ENCODE measurements at places on chromosomes 2 and 18.

GRCh38 chr2:56084111-56084901 lies 99.5 kb upstream of the CCDC85A start:
- no peak for DNase-seq

GRCh38 chr18:80252136-80252535 lies 4.8 kb upstream of the PARD6G start:
- no peak for DNase-seq

DNA sequence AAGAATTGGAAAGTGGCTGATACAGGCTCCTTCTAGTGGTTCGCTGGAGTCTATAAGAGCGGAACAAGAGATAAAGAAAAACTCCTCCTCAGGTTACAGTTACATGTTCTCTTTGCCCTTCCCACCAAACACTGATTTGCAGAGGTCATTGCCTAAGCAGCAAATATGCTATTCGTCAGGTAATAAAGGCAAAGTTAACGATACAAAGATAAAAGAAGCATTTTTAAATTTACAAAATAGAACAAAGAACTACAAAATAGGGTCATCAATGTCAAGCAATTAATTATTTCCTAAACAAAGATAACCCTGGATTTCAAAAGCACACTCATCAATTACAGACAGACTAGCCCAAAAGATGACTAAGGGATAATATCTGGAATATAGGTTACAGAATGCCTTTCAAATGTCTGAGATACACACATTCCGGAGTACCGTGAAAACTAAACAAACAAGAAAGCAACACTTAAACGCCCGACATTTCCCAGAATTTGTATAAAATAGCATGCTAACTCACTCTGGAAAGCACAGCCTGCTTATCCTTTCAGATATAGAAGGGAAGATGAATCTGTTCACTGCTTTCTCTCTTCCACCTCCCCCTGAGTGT lies 186.4 kb downstream of the MREG start:
- DNase-seq = no peak

DNA sequence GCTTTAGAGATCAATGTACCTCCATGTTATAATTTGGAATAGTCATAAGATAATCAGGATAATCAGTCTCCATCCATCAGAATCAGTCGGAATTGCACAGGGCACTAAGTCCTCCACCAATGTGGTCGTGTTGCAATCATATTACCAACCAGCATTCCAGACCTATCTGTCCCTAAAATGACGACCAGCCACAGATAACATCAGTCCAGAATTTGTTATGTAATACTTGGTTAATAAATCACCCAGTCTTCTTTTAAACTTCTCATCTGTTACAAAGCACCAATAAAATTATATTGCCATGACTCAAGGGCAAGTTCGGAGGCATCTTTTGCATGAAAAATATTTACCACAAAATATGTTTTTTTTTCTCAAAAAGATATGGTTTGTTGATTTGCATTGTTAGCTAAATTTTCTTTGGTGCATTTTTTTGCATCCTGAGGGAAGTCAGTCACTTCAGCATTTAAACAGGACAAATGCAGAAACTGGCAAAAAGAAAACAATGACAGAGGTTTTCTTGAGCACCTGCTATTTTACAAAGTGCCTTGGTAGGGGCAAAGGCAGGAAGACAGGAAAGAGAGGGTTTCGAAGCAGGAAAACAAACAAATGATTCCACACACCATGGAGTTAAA lies 29.3 kb downstream of the PIEZO2 start:
- DNase-seq = no peak

DNA sequence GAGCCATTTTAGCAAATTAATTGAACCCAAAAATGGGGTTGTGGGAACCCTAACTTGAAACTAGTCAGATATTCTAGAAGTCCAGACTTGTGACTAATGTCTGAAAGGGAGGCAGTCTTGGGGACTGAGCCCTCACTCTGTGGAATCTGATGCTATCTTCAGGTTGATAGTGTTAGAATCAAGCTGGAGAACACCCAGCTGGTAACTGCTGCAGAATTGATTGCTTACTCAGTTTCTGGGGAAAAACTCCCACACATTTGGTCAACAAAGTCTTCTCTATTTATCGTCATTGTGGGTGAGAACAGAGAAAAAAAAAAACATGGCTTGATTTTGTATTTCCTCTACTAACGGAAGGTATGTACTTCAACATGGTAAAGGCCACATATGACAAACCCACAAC lies 1925.8 kb upstream of the CELF4 start:
- no peak for DNase-seq

DNA sequence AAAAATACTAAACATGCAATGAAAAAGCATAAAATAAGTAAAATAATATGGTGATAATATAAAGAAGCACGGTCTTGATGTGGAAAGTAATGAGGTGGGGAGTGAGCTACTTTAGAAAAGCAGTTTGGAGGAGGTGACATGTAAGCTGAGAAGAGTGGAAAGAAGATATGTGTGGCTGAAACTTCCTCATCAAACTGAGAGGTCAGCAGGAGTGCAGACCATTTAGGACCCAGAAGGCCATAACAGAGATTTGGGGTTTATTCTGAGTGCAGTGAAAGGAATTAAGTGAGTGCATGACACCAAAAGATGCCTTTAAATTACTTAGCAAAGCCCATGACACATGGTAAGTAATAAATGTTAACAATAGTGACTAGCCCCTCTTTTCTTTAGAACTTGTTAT lies 24.4 kb upstream of the TMEM182 start:
- DNase-seq = no peak

GRCh38 chr2:161102770-161103450 lies 57.3 kb upstream of the TANK start:
- no peak for DNase-seq

GRCh38 chr18:48300463-48300961 lies 108.7 kb downstream of the ZBTB7C start:
- peak; percentile 4 for DNase-seq

GRCh38 chr2:211070547-211070946 lies 514.1 kb downstream of the CPS1 start:
- no peak for DNase-seq

- no peak for DNase-seq
Observed at GRCh38 chr2:150610670-150611279, 123.3 kb upstream of the RND3 start.

DNA sequence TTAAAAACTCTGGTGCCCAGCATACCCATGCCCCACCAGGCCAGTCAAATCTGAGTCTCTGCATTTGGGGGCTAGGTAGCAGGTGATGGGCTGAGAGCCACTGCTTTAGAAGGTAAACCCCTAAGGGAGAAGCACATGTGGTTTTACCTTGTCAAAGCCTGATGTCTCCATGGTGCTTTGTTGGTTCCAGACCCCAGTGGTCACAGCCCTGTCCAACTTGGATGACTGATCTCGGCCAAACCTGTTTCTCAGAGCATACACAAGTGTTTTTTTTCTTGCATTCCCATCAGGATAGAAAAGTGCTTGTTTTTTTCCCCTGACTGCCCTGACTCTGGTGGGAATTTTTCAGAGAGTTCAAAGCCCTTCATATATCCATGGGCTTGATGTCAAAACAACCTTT lies 13.5 kb downstream of the PLB1 start:
- DNase-seq = no peak

All from stimulated activated CD4-positive, alpha-beta T cell treated with anti-CD3 and anti-CD28 coated beads, Interleukin-12 subunit alpha, Interleukin-12 subunit beta, amount 100 ng/mL, for 48 hours (primary cell).